ENCODE measurements at places on chromosomes 12 and 14. TPM values are rescaled to one million over a fixed set of nuclear protein-coding genes. Genes with fewer than 3 reads are reported as not detected.

DNA sequence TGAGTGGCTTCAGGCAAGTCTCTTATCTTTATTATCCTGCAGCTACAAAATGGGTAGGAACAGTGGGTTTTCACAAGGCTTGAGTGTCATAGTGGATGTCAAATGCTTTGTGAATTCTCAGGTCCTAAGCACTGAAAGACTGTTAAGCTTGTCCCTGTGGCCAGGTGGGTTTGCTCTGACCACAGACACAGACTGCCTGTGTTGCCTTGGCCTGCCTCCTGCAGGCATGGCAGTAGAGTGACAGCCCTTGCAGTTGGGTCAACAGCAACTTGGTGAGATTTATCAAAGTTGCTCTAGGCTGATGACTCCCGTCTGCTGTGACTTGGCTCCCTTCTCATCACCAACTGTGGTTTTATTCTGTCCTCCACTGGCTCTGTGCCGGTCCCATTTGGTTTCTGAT is 520.0 kb upstream of the CCDC196 start:
- no peak for DNase-seq

DNA sequence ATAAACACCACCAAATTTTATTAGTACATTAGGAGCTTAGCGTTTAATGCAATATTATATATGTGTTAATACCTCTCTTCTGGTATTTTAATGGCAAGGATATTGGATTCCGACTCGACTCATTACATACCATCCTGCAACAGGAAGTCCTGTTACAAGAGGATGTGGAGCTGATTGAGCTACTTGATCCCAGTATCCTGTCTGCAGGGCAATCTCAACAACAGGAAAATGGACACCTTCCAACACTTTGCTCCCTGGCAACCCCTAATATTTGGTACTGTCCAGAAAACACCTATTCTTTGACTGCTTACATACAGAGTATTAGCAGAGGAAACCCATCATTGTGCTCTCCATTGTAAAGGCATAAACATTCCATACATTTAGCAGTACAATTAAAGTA is 45.2 kb downstream of the VEZT start:
- DNase-seq = peak; percentile 18

DNA sequence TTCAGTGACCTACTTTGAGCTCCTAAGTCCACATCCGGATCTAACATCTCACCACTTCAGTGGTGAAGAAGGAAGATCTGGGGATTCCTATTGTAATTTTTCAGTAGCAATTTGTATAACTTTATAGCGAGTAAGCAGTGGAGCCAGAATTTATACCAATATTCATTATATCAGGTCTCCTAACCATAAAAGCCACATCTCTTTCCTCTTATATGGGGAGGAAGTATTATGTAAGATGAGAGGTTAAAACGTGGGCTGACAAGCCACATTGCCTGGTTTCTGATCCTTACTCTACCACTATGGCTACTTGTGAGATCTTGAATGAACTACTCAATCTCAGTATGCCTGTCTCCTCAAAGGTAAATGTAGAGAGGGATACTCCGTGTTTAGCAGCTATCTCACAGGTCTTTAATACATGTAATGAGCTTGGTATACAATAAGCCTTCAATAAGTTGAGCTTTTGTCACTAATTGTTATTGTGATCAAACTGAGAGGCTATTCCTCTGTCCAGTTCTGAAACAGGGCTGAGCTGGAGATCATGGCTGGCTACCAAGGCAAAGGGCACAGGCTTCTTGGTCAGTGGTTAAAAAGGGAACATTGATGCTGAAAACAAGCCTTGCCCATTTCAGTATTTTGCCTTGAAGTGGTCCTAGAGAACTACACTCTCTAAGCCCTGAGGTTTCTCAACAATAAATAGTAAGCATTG is 3.3 kb upstream of the TMEM117 start:
- no peak for DNase-seq

STON2 gene
- 7.8 TPM for total RNA-seq

ARHGAP9 gene
- 0.51 TPM for total RNA-seq

DNA sequence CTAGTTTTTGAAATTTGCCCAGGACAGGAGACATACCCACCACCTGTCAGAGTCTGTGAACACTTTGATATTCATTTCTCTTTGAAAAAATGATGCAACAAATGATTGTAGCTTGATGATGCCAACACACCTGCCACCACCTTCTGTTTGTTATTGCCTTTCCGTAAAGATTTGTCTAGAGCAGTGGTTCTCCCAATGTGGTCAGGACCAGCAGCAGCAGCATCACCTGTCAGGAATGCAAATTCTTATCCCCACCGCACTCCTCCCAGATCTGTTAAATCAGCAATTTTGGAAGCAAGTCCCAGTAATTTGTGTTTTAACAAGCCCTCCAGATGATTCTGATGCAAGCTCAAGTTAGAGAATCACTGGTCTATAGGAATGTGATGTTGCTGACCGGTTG is 9.9 kb downstream of the CCDC175 start:
- DNase-seq = no peak

TAS2R46 gene
- total RNA-seq = not detected

GRCh38 chr12:92356425-92356824 is 210.8 kb upstream of the BTG1 start:
- DNase-seq = no peak

KRT8 gene
- 111 TPM for total RNA-seq

RGS6 gene
- total RNA-seq = not detected

GRCh38 chr12:113766131-113766878 is 199.8 kb downstream of the RBM19 start:
- no peak for DNase-seq

DNA sequence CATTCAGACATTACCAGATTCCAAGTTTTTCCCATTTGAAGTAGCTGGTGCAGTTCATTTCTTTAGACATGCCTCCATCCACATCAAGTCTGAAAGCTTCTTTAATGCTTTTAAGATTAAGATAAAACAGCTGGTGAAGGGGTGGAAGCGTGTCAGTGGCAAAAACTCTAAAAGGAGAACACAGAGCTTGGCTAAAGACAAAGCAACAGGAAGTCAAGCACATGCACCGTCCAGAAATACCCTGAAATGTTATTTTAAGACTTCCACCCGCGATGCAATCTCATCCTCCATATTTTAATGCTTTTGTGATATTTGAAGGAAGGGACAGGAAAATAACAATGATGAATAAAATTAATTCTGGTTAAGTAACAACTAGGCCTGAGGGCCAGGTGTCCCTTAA is 31.8 kb downstream of the PPM1H start:
- no peak for DNase-seq

GDF3 gene
- total RNA-seq = not detected

TAS2R14 gene
- total RNA-seq = 0.15 TPM

Measured in Daoy (cell line).